ENCODE measurements at places on chromosomes 1 and 21.
A peak's percentile ranks its signal among the peaks of the same experiment; 100 is the strongest.

DNA sequence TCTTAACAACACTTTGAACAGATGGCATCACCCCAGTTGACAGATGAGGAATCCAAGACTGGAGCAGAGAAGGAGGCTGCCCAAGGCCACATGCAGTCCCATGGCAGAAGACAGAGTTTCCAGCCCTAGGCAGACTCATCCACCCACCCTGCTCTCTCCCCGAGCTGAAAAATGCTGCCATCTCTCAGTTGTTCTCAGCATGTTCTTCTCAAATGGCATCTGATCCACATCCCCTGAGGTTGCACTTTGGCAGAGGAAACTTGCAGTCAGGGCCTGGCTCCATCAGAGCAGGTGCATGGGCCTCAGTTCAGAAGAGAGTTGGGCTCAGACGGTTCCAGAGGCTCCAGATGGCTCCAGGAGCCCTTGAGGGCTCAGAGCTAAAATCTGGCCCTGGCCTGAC, 709.4 kb downstream of the MATN1 start:
- no peak for DNase-seq

GRCh38 chr1:214830941-214831340, 227.9 kb downstream of the CENPF start:
- DNase-seq = no peak

GRCh38 chr1:92711473-92712165, 73.3 kb downstream of the EVI5 start:
- no peak for DNase-seq

DNA sequence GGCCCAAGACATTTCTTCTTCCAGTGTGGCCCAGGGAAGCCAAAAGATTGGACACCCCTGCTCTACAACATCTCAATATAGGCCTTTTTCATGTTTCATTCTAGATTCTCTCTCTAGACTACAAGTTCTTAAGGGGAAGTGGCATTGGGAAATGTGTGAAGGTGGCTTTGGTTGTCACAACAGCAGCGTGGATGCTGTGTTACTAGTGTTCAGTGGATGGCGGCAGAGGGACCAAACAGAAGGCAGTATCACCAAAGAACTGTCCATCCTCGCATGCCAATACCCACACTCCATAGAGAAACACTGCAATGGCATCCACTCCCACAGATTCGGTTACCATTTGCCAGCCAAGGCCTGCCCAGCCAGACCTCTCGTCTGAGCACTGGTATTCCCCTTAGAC, 24.3 kb upstream of the IFNAR2 start:
- DNase-seq = no peak

- peak; percentile 65 for DNase-seq
These were observed 14.3 kb upstream of the LSM10 start for GRCh38 chr1:36411674-36412648.

DNA sequence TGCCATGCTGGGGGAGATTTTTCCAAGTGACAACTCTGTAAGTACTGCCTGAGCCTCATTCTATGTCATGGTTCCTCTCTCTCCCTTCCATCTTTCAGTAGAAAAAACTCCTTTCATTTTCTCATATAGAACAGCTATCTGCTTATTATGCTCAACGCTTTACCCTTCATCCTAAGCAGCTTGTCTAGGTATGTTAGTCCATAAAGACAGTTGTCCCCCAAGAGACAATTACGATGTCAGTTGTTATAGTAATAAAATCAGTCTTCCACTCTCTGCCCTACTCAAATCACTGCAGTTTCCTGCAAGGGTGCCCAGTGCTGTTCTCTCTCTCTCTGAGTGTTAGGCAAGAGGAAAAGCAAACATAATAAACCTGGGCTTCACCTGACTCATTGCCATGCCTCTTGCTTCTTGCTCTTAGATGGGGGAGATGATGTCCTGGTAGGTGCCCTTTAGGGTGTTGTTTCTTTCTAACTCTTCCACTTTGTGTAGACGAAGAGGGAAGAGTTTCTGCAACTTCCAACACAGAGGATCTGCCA, 59.4 kb downstream of the PAPPA2 start:
- DNase-seq = no peak

DNA sequence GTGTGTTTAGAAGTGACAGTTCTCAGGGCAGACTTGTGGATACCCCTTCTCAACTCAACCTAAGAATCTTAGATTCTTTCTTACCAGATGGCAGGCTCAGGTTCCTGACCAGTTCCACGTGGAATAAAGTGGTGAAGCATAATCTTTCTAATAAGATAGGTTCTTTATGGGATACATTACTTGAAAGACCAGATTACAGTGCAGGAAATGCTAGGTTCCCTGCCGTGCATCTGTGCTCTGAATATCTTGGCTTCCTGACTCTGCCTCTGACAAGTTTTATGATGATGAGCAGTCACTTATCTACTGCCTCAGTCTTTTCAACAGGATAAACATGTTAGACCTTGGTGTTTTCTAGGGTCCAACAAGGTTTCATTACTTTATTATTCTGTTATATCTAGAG, 207.9 kb upstream of the CACYBP start:
- no peak for DNase-seq

DNA sequence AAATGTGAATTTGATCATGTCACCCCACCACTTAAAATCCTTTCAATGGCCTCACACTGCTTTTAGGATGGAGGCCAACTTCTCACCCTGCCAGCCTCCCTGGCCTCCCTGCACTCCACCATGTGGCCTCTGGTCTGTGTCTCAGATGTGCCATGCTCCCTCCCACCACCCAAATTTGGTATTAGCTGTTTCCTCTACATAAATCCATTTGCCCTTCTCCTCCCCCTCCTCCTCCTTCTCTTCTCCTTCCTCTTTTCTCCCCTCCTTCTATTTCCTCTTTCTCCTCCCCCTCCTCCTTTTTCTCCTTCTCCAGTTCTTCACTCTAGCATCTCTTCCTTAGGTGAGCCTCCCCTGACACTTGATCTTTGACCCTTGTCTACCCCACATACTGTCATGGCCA, 16.7 kb upstream of the GUCA2B start:
- DNase-seq = no peak

GRCh38 chr1:7558481-7558880, 212.6 kb upstream of the VAMP3 start:
- no peak for DNase-seq

DNA sequence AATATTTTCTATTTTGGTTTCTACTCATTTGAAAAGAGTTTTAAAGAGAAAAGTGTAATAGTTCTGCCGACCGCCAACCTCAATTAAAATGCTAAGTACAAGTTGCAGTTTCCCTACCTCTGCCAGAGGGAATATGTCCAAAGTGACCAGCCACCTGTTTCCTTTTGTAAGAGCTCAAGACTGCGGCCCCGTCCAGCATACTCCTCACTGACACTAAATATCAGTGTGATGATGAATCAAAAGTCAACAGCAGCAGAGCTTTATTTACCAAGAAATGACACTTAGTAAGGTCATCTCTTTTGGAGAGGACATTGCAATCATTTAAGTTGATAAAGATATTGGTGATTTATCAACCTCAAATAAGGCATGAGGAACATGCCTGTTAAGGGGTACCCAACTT, 57.4 kb upstream of the NRIP1 start:
- no peak for DNase-seq

- no peak for DNase-seq
These were observed 162.3 kb upstream of the CAMK1G start for GRCh38 chr1:209421186-209421585.

- no peak for DNase-seq
These were observed 11.2 kb upstream of the RXRG start for GRCh38 chr1:165456114-165456513.

DNA sequence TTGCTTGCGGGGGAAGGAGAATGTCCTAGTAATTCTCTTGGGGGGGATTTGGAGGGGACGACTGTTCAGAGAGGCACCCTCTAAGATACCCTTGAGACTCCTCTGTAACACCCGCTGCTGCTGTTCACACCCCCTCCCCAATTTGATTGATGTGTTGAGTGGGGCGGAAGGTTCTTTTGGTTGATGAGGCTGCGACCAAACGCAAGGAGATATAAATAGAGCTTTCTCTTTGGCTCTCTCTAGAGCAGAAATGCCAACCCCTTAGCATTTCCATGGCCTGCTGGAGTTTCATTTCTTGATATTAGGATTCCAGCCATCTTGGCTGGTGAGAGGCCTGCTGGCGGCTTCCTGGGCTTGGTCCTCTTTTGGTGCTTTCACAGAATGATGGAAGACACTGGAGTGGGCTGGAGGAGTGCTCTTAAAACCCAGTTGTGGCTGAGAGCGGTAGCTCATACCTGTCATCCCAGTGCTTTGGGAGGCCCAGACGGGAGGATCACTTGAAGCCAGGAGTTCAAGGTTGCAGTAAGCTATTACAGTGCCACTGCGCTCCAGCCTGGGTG, 2.0 kb downstream of the PIK3CD start:
- peak; percentile 55 for DNase-seq

DNA sequence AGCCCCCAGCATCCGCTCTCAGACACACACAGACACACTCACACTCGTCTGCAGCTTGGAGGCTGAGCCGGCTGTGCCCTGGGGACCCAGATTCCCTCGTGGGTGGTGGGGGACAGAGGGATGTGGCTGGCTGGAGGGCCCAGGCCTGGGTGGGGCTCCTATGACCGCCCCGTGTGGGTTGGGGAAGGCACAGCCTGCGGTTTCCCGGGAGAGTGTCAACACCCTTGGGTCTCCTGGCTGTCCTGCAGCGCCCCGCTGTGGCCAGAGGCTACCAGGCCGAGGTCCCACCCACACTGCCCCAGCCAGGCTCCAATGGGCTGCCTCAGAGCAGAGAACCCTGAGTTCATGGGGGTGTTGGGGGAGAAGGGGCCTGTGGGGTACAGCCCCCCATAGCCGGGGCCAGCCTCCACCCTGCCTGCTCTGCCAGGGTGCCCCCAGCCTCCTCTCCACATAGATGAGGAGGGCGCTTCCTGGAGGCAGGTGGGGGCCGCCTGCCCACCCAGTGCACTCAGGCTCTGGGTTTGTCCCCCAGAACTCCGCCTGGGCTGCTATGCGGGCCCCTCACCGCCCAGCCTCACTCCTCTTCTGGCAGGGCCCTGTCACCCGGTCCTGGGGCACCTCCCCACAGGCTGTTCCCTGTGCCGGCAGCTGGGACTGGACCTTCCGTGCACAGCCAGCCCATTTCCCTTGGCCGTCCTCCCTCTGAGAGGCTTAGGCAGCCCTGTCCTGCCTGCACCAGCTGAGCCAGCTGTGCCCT, at the start of gene TTC34:
TSS of gene TTC34 (minus strand) at position 159 of the 757 bp plus-strand sequence. CDS start 866 bp downstream, outside the sequence.
- DNase-seq = peak; percentile 74

GRCh38 chr1:109547463-109548320, 723 bp upstream of the GNAI3 start:
- peak; percentile 45 for DNase-seq

- no peak for DNase-seq
These were observed 4.1 kb upstream of the PCP4 start for GRCh38 chr21:39863111-39863510.

DNA sequence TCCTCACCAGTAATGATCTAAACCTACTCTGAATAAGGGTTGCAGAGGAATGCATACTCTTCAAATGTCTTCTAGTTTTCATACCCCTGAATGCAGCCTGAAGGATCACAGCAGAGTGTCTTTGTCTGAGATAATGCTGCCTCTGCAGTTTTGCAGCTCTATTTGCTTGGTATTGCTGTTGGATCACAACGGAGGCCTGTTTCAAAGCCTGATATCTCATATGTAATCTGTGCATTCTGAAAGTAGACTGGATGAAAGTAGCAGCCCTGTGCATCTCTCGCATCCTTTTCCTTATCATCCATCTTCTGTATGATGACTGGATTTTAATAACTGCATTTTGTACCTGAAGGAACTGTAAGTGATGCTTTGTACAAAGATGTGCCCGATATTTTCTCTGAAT, 34.9 kb upstream of the F13B start:
- no peak for DNase-seq

DNA sequence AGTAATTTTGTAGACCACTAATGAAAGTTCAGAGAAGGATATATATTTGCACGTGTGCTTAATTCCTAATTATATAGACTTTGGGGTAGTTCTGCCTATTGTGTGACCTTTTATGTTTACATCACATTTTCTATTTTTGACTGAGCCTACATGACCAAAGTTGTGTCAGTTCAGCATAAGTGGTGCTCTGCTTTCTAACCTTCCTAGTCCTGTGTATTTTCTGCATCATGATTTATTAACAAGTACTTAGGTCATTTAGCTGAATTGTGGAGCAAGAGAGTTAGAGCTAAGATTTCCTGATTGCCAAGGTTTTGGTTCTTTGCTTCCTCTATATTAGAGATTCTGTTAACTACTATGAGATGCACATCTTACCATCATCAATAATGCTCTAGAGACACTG, 176.0 kb downstream of the C1orf21 start:
- no peak for DNase-seq

DNA sequence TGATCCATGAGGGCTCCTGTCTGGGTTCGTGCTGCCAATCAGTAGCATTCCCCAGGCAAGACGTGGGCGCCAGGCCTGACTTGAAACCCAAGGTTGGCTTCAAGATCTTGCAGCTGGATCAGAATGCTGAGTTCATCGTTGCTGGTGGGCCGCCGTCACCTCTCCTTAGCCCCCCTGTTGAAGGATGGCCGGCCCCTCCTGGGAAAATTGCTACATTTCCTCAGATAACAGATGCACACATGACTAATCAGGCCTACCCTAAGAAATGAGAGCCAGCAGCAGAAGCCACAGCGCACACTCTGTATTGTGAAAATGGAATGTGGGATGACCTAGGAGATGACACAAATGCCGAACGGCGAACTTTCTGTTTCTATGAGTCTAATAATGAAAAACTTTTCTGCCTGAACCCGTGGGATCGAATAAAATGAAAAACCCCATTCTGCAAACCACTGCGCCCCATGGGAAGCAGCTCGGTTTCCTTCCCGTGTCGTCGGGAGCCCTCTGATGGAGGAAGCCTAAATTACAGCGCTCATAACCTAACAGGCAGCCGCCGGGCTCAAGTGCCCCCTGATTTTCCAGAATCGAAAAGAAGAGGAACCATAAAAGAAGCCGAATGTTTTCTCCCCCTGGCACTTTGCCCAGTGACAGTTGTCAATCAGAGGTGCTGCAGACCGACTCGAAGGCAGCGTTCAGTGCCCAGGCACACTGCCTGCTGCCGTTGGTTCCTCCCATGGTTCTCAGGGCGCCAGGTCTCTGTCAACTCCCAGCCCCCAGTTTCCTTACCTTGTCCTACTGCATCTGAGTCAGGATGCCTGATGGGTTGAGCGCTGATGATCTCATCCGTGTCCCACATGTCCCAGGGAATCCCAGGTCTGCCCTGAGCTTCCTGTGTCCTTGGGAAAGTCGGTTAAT, 38.2 kb upstream of the H6PD start:
- peak; percentile 86 for DNase-seq

DNA sequence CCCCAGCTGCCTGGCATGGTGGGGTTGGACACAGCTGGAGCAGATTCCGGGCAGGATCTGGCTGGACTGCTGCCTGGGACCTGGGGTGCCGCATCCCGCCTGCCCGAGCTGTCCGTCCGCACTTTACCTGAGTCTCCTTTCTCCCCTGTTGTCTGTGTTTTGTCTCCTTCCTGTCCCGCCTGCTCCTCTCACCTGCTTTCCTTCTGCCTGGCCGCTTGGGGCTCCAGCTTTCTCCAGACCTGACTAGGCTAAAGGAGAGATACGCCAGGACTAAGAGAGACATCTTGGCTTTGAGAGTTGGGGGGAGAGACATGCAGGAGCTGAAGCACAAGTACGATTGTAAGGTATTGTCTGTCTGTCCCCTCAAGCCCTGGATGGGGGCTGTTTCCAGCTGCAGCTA, 73.3 kb downstream of the ARHGEF10L start:
- DNase-seq = no peak

- no peak for DNase-seq
These were observed 9.0 kb downstream of the TGFBR3 start for GRCh38 chr1:91876781-91877573.

- DNase-seq = no peak
These were observed 4.7 kb upstream of the HHAT start for GRCh38 chr1:210323957-210324356.

GRCh38 chr21:41119901-41120300, 48.1 kb upstream of the BACE2 start:
- DNase-seq = no peak

GRCh38 chr1:228781809-228782661, 46.8 kb downstream of the RHOU start:
- DNase-seq = no peak
